ENCODE measurements at places on chromosomes 1 and 21.

DNA sequence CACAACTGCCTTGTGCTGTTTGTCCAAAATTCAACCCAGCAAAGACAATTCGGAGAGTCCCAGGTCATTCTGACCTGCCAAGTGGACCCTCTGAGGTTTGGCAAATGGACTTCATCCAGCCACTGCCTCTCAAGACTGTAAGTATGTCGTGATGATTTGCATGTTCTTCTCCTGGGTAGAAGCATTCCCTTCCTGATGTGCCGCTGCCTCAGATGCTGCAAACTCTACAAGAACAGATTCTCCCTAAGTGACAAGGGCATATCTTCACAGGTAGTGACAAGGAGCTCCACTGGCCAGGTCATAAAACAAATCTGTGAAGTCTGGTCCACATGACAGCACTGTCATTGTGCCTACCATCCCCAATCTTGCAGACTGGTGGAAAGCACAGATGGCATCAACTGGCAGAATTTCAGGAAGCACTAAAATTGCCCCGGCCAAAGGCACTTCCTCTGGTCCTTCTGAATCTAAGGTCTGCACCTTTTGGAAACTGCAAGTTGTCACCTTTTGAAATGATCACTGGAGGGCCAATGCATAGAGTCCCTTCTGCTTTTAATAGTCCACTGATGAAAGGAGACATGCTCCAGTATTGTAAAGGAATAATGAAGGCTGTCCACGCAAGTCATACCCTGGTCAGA lies 27.4 kb downstream of the POFUT2 start:
- no peak for DNase-seq

GRCh38 chr1:20325407-20325843 lies 34.8 kb downstream of the VWA5B1 start:
- DNase-seq, result no peak

GRCh38 chr1:209208648-209209047 lies 374.9 kb upstream of the CAMK1G start:
- DNase-seq, result no peak

GRCh38 chr1:228510101-228510802 lies 23.1 kb downstream of the RNF187 start:
- DNase-seq, result no peak

DNA sequence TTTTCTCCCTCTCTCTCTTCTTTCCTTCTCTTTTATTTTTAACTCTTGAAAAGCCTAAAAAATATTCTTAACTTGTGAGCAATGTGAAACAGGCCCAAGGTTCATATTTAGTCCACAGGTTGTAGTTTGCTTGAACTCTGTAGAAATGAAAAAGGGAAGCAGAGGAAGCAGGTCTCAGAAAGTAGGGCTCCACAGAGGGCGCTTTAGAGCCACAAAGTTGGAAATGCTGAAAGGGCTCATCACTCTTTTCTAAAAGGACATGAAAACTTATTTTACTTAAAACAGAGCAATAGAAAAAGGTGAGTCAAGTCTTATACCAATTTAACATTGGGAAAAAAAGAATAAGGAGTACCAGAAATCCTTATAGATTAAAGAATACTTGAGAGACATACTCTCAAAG lies 247.0 kb downstream of the USP25 start:
- DNase-seq, result no peak

DNA sequence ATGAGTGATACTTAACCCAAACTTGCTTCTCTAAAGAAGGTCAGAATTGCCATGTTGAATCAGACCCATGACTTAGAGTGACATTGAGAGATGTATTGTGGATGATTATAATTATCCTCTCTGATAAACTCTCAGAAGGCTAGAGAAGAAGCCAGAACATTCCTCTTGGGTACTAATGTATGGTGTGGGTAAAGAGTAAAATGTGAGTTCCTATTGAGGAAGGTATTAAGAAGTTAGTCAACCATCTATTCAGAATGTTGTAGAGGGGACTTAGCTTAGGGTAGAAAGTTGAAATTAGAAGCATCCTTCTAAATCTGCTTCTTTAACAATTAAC lies 7.3 kb downstream of the GMEB1 start:
- DNase-seq, result no peak

- no peak for DNase-seq
These were observed 324.0 kb upstream of the GREM2 start for GRCh38 chr1:240935920-240936319.

Measured in stimulated activated CD8-positive, alpha-beta memory T cell treated with anti-CD3 and anti-CD28 coated beads, Interleukin-7, amount 100 ng/mL, for 24 hours (primary cell).